ENCODE measurements at places on chromosomes 6 and 20.

GRCh38 chr6:167892835-167893815, 66.4 kb downstream of the AFDN start:
- no peak for DNase-seq

DNA sequence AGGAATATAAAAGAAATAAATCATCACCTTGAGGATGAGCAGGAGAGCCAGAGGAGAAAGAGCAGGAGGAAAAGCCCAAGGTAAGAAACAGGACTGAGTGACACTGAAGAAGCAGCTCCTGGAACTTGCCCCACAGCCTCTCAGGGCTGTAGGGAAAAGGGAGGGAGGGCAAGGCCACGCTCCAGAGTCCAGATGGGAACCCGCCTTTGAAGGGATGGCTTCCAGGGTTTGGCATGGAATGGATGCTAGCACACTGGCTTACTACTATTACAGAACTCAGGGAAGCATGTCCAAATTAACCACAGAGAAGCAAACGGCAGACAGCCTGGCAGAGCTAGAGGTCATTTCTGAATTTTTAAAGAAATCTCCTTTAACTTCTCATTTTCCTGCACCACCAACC, 26.8 kb downstream of the RALGAPA2 start:
- no peak for DNase-seq

GRCh38 chr20:57707849-57708693, 1.7 kb downstream of the PMEPA1 start:
- no peak for DNase-seq

GRCh38 chr6:105981888-105982358, 104.2 kb upstream of the PRDM1 start:
- no peak for DNase-seq

GRCh38 chr6:157240059-157240959, 83.0 kb downstream of the TMEM242 start:
- DNase-seq = peak; percentile 22

DNA sequence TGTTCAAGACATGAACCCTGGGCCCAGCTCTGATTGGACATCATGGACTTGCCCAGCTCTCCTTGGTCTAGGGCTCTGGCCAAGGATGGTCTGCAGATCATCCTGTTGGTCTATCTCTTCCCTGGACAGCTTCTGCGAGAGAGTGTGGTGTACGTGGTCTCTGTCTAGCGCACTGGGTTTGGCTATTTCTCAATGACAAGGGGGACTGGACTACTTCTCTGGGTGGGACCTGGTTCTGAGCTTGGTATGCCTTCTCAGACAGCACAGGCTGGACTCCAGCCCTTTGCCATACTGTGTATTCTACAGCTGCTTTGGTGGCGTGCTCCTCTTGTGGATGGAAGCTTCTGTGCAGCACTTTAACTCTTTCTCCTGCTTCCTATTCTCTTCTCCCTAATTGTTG, 8.5 kb upstream of the RAET1E start:
- DNase-seq = no peak

GRCh38 chr20:7984192-7984591, 35.4 kb downstream of the TMX4 start:
- DNase-seq = no peak

DNA sequence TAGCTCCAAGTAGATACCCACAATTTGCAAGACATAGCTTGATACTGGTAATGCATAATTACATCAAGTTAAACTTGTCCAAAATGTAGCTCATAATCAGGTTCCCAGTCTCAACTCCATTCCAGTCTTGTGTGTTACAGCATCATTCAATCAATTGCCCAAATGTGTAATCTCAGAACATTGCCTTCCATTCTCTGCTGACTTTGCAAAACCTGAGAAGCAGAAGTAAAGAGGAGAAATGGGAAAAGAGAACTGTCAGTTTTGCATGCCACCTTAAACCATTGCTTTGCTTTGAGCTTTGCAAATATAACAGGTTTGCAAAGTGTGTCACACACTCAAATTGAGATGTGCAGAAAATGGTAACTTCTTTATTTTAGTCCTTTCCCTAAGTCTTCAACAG, 40.3 kb upstream of the CNKSR3 start:
- DNase-seq = no peak

GRCh38 chr20:62728028-62728780, 19.6 kb downstream of the NTSR1 start:
- no peak for DNase-seq

DNA sequence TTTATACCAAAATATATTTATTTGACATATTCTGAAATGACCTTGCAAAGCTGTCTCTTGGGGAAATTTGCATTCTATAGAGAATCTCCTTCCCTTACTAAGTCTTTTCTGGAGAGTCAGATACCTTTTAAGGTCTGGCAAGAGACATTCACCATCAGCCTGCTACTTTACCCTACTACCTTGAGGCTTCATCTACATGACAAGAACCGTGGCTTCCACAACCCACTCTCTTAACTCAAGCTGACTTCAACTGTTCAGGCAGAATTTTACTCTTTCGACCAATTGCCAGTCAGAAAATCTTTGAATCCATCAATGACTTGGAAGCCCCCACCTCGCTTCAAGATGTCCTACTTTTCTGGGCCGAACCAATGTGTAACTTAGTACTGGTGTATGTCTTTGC, 314.2 kb downstream of the LAMA2 start:
- DNase-seq = no peak

GRCh38 chr6:32255199-32256153, 31.6 kb upstream of the NOTCH4 start:
- no peak for DNase-seq

- no peak for DNase-seq
Observed at GRCh38 chr20:51373713-51374455, 168.6 kb downstream of the NFATC2 start.

- no peak for DNase-seq
Observed at GRCh38 chr6:140041571-140042332, 667.3 kb upstream of the CITED2 start.

DNA sequence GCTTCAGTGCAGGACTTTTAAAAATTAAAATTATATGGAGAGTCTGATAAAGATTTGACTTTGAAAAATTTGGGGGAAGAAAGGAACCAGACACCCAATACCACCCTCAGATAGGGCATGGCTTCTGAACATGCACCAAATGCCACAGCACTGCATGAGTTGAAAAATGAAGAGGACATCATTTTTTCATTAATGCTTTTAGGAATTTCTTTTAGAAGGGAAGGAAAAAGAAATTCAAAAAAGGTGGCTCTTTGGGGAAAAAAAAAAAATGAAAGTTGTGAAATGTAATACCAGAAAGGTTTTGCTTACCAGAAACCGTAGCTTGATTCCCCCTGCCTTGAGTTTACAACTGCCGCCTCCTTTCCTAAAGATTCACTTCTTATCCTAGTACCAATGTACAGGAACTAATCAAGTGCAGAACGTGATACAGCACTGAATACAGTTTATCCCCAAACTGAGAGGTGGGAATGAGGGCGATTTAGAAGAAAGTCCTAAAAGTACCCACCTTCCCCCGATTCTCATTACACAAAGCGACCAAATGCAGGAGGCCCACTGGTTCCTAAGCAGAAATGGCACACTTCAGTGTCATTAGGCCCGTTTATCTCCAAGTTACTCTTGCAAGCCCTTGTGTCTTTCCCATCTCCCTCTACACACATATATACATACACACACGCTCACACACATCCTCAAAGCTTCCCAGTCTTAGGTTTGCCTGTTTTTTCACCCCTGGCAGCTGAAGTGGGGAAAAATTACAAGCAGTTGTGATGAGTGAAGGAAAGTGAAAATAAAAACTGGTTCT, 2.8 kb downstream of the PPP1R10 start:
- DNase-seq = no peak

GRCh38 chr20:62400021-62400420, 7.1 kb downstream of the CABLES2 start:
- peak; percentile 38 for DNase-seq

GRCh38 chr20:988272-988671, 13.8 kb downstream of the RSPO4 start:
- DNase-seq = no peak

DNA sequence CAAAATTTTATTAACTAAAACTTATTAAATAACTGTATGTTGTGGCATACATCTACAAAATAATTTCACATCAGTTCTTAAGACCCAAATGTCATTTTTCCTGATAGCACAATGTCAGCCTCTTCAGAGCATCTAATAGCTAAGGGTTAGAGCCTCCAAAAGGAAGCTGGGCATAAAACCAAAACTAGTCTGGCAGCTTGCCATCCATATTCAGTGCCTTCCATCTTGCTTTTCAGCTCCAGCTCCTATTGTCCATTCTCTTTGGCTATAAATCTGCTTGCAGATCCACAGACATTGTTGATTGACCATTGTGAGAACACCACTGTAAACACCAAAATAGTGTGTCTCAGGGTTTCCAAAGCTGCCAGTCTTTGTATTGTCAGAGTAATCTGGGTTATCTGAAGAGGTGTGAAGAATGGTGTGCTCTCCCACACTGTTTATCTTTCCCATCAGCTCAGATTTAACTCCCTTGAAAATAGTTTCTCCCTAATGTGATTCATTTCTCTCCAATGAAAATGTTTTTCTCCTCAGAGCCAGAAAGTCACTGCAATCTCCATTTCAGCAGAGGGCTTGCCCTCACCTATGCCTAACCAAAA, 154.8 kb upstream of the KCNQ5 start:
- peak; percentile 94 for DNase-seq

DNA sequence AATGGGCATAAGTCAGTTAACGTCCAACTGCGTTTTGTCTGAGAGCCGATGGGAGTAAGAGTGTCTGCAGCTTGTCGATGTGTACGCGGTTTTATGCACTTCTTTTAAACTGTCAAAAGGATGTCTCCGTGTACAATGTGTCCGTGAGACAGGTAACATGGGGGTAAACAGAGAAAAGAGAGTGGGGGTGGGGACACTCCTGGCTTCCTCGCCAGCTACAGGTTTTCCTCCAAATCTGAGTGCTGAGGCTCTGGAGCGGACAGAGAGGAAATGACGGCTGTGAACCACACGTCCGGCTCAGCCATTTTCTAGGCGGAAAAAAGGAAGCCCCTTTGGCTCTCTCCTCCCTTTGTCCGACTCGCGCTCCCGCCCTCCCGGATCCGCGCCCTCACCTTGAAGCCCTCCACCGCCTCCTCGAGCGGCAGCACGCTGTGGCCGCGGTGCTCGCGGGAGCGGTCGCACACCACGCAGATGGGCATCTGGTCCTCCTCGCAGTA, 916 bp downstream of the TRIM27 start:
- DNase-seq = peak; percentile 43

GRCh38 chr20:59326188-59326587, 25.8 kb downstream of the EDN3 start:
- no peak for DNase-seq

DNA sequence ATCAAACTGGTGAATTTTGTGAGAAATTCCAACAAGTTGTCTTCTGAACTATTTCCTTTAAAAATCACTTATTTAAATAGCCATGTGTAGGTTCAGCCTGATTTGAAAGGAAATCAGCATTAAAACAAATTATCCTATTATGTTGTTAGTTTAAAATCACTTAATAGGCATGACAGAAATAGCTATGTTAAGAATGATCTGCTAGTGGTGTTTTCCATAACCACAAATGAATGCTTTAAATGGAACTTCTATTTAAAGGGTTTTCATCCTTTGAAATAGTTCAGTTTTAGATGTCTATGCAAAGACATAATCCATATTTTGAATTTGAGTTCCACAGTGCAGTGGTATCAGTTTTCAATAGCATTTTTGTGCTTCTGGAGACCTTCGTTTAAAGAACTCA, 120.1 kb downstream of the PLEKHG1 start:
- no peak for DNase-seq

All from NCI-H1105 treated with DMSO at 0.1 percent for 48 hours (cell line).